ENCODE measurements at places on chromosomes 4 and X.

DNA sequence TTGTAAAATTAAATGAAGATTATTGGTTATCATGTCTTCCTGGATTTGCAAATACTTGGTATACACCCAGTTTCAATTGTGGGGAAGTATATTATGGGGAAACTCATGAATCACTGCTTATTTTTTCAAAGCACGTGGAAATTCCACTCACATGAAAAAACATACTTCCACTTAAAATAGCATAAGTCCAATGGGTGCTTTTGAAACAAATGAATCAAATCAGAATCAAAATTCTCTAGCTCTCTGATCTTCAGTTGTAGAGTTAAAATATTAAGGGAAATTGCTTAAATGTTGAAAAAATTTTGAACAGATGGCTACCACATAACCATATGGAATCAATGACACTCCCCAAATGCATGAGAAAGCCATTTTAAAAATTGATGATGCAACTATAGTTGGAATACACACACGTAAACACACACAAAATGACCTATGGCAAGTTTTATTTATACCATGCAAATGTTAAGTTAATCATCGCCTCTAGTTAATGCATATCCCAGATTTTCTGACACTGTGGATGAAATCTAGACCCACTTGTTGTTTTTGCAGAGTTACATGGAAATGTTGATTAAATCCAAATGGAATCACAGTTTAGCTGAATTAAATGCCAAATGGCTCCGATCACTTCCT, 93.2 kb downstream of the ARSF start:
- no peak for DNase-seq

DNA sequence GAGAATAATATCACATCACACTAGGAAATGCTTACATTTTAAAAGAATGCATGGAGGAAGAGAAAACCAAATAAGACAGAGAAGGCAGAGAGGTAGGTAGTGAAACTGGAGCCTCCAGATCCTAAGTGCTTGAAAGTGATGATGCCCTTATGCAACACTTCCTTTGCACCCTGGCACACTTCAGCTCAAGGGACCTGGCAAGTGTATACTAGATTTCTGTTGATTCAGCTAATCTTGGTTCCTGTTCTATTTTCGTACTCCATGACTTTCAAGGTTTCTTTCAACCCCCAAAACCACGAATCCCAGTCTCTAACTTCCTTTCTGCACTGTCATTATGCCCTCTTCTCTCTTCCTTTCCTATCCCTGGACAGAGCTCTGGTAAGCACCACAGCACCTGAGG, 36.9 kb upstream of the SH3KBP1 start:
- DNase-seq: no peak

GRCh38 chrX:148500423-148501385, at the start of gene AFF2:
TSS of gene AFF2 (plus strand) at chrX:148500617. CDS start at chrX:148501098, 481 bp downstream.
- DNase-seq: peak; percentile 48

- no peak for DNase-seq
Observed at GRCh38 chrX:497186-498014, 110.7 kb upstream of the PPP2R3B start.

All from stimulated activated CD8-positive, alpha-beta memory T cell treated with anti-CD3 and anti-CD28 coated beads, Interleukin-4, amount 100 ng/mL, for 48 hours (primary cell).